Uterus (tissue), 4 donors: ENCODE measurements at places on chromosomes 13 and 19. TPM values are rescaled to one million over a fixed set of nuclear protein-coding genes. Genes with fewer than 3 reads are reported as not detected.

The CEACAM3 gene
- total RNA-seq: not detected

The RBM26 gene
- total RNA-seq: 83.8 TPM

- H3K27me3 ChIP-seq: peaks cover 10% of the 10 kb centered on the region
- H3K4me1 ChIP-seq: peaks cover 17% of the 10 kb centered on the region
- no peak overlapping the region for H3K27ac ChIP-seq
- peak overlapping the region; percentile 44 for H3K4me3 ChIP-seq
Measured at GRCh38 chr19:7868326-7868670, 5.9 kb downstream of the PRR36 start.

GRCh38 chr19:46839752-46840497, 10.7 kb downstream of the AP2S1 start:
- no peaks in the 10 kb centered on the region for H3K27me3 ChIP-seq
- no peaks in the 10 kb centered on the region for H3K4me1 ChIP-seq
- H3K27ac ChIP-seq: peak overlapping the region; percentile 39
- H3K36me3 ChIP-seq: no peaks in the 10 kb centered on the region
- no peak overlapping the region for H3K4me3 ChIP-seq

DNA sequence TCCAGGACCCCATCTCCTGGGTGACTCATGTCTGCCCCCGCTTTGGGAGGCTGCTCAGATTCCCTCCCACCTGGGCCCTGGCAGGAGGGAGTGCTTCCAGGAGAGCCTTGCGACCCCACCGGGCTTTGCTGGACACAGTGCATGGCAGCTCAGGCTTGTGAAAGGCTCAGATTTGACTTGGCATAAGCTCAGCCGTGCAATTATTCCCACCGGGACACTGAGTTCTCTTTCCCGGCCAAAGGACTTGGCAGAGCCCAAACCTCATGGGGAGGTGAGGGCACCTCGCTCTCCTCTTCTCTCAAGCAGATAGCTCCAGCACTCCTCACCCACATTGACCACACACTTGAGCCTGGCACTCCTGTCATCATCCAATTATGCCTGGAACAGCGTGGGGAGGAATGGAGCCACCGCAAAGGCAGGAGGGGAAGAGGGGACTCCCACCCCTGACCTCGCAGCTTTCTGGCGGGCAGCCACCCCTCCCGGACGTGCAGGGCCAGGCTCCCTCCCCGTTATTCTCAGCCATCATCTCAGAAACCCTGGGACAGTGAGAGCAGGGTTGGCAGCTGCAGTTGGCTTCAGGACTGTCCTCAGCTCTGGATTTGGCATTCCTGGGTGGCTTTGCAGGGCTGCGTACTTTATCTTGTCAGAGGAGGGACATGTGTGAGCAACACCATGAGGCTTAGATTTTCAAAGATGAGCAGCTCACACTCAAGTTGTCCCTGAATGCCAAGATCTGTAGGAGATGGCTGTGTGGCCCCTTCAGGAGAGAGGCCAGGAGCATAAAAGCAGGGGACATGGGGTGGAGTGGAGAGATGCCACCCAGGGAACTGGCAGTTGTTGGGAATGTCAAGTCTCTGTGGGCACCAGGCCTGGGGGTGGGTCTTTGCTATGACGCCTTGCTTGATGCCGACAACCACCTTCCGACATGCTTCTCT, 306.2 kb downstream of the TEX29 start:
- no peaks in the 10 kb centered on the region for H3K4me1 ChIP-seq
- H3K36me3 ChIP-seq: no peaks in the 10 kb centered on the region
- DNase-seq: no peak
- no peak overlapping the region for H3K27ac ChIP-seq
- H3K27me3 ChIP-seq: no peaks in the 10 kb centered on the region

DNA sequence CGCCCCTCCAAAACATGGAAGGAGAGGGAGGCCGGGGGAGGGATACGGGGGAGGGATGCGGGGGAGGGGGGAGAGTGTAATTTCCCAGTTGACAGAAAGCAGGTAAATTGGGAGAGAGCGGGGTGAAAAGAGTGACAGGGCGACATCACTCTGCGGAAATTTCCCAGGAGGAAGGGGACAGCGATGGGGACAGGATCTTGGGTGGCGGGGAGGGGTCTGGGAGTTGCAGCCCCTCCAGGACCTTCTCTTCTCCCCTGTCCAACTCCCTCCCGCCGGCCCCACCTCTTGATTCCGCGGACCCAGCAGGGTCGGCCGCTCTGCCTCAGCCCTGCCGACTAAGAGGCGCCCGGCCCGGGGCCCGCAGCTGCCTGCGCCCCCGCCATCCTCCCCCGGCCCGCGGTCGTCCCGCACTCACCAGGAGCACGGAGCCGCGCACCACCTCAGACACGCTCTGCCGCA, 108.0 kb upstream of the DOCK9 start:
- no peaks in the 10 kb centered on the region for H3K4me1 ChIP-seq
- DNase-seq: no peak
- H3K27ac ChIP-seq: peak overlapping the region; percentile 71

GRCh38 chr19:12828494-12828893, 5.9 kb downstream of the RTBDN start:
- no peak overlapping the region for H3K27ac ChIP-seq
- peaks cover 61% of the 10 kb centered on the region for H3K27me3 ChIP-seq
- no peak overlapping the region for H3K4me3 ChIP-seq
- no peaks in the 10 kb centered on the region for H3K36me3 ChIP-seq
- no peak for DNase-seq

The IGFL1 gene
- total RNA-seq: not detected

DNA sequence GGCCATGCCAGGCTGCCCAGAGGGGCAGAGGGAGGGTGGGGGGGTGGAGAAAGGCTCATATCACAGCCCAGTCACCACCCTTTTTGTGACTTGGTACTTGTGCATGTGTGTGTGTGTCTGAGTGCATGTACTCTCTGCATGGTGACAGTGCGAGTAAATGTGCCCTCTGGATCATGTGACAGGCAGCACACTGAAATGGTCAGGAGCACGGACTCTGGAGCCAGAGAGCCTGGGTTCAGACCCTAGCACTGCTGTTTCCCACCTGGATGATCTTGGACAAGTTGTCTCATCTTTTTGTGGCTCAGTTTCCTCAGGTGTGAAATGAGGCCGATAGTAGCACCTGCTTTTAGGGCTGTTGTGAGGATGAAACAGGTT, 2.0 kb downstream of the CIC start:
- no peak for DNase-seq
- H3K36me3 ChIP-seq: no peaks in the 10 kb centered on the region
- H3K4me3 ChIP-seq: peak overlapping the region; percentile 75
- peak overlapping the region; percentile 95 for H3K27ac ChIP-seq

- DNase-seq: no peak
- no peaks in the 10 kb centered on the region for H3K27me3 ChIP-seq
- H3K4me3 ChIP-seq: no peak overlapping the region
- H3K4me1 ChIP-seq: no peaks in the 10 kb centered on the region
- no peak overlapping the region for H3K27ac ChIP-seq
Measured at GRCh38 chr19:45114116-45114515, 21.1 kb downstream of the PPP1R37 start.

The HS6ST3 gene
- 3.8 TPM for total RNA-seq

- peaks cover 8% of the 10 kb centered on the region for H3K4me1 ChIP-seq
- H3K27me3 ChIP-seq: no peaks in the 10 kb centered on the region
- H3K36me3 ChIP-seq: no peaks in the 10 kb centered on the region
- no peak for DNase-seq
- H3K4me3 ChIP-seq: peak overlapping the region; percentile 68
Measured at GRCh38 chr19:46715620-46715974, 1.3 kb downstream of the PRKD2 start.

The SYNGR4 gene
- not detected for total RNA-seq

The ZNF667 gene
- 20.7 TPM for total RNA-seq

- no peaks in the 10 kb centered on the region for H3K27me3 ChIP-seq
- H3K27ac ChIP-seq: peak overlapping the region; percentile 53
- peak; percentile 59 for DNase-seq
Measured at GRCh38 chr19:22617614-22618320, 16.4 kb upstream of the ZNF492 start.

The TUBB4A gene
- total RNA-seq: 4.4 TPM

DNA sequence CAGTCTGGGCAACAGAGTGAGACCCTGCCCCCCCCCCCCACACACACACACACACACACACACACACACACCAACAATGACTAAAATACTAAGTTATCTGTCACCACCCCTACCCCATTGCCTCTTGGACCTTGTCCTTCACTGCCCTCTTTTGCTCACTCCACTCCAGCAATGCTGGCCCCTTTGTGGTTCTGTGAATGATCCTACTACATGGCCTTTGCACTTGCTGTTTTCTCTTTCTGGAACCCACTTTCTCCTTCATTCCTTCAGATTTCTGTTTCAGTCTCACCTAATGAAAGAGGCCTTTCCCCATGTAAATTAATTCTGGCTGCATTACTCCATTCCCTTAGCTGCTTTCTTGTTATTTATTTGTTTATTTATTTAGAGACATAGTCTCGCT, 2.5 kb upstream of the SAMD4B start:
- no peak overlapping the region for H3K27ac ChIP-seq
- H3K4me3 ChIP-seq: no peak overlapping the region
- peaks cover 7% of the 10 kb centered on the region for H3K4me1 ChIP-seq
- no peaks in the 10 kb centered on the region for H3K27me3 ChIP-seq
- no peak for DNase-seq

GRCh38 chr19:14112809-14113385, 4.7 kb downstream of the PRKACA start:
- H3K27ac ChIP-seq: peak overlapping the region; percentile 90
- peak; percentile 63 for DNase-seq
- no peaks in the 10 kb centered on the region for H3K36me3 ChIP-seq

DNA sequence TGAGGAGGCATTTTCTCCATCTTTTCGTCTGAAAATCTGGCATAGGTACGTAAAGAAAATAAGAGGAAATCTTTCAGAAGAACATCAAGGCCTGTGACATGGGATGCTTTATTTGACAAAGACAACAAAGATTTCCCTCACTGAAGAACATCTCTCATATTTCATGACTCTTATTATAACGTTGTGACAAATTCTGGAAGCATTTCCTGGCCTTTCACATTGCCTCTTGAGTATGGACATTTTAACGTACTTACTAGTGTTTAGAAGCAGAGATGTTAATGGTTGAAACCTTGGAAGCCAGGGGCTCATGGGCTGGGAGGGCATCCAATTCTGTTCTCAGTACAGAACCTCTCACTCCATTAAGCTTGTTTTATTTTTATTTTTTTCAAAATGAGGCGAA, 210.8 kb downstream of the DCT start:
- no peaks in the 10 kb centered on the region for H3K27me3 ChIP-seq
- DNase-seq: no peak
- H3K36me3 ChIP-seq: no peaks in the 10 kb centered on the region
- no peaks in the 10 kb centered on the region for H3K4me1 ChIP-seq
- no peak overlapping the region for H3K27ac ChIP-seq
- H3K4me3 ChIP-seq: no peak overlapping the region

DNA sequence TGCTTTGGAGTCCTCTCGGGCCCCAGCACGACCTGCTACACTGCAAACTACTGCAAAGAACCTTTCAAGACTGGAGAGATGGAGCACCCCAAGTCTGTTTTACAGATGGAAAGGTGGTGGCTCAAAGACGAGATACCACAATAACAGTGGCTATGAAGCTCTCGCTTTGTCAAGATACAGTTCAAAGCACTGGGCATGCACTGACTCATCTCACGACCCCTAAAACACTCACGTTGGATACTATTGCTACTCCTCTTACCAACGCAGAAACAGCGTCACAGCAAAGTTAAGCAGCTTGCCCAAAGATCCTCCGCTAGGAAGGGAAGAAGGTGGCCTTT, 24.0 kb upstream of the LAIR1 start:
- no peaks in the 10 kb centered on the region for H3K4me1 ChIP-seq
- no peak for DNase-seq
- H3K27ac ChIP-seq: no peak overlapping the region
- H3K4me3 ChIP-seq: no peak overlapping the region

DNA sequence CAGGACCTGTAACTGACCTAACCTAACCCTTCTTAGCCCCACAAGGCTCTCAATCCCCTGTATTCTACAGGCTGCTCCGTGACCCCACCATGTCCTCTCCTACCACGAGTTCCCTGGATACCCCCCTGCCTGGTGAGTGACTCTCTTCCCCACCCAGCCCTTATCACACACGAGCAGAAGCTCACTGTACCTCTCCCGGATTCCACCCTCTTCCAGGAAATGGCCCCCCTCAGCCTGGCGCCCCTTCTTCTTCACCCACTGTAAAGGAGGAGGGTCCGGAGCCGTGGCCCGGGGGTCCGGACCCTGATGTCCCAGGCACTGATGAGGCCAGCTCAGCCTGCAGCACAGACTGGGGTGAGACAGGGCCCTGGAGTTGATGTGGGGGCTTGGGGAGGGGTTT, 1.3 kb downstream of the NR1H2 start:
- no peaks in the 10 kb centered on the region for H3K27me3 ChIP-seq
- H3K27ac ChIP-seq: peak overlapping the region; percentile 100
- peak overlapping the region; percentile 91 for H3K4me3 ChIP-seq
- no peaks in the 10 kb centered on the region for H3K36me3 ChIP-seq
- no peaks in the 10 kb centered on the region for H3K4me1 ChIP-seq
- no peak for DNase-seq

- no peak for DNase-seq
- no peak overlapping the region for H3K4me3 ChIP-seq
- no peaks in the 10 kb centered on the region for H3K27me3 ChIP-seq
Measured at GRCh38 chr13:41546372-41547190, 89.2 kb downstream of the RGCC start.

DNA sequence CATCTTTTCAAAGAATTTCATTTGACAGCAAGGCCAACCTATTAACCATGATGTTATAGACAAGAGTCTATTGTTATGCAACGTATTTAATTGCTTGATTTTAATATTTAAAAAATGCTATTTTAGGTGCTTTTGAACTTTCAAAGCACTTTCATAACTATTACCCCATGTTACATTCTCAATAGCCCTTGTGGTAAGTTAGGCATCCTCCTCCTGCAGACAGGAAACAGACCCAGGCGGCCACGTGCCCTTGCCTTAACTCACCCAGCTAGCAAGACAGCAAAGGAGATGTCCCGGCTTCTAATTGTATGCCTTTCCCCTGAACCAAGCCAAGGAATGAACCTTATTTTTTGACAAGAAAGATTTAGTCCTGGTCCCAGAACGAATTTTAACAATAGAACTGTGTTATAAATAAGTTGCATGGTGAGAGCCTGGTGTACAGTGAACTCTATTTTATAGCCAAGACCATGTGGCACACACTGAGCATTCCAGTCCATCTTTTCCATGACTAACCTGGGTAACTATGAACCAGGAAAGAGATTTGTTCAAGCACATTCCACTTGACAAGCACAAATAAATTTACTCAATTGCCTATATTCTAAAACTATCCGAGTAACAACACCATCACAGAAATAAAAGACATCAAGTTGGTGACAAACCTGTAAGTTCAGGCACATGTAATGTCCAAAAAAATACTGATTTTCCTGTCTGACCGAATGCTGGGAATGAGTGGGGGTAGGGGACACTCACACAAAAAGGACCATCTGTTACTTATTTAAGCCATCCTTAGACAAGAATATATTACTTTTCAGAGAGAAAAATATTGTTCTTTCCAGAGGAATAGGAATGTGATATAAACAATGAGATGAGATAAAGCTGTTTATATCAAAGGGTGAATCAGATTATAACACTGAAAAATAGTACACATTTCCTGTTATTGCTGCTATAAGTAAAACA, 163.0 kb downstream of the EFNB2 start:
- H3K4me1 ChIP-seq: no peaks in the 10 kb centered on the region
- no peaks in the 10 kb centered on the region for H3K36me3 ChIP-seq
- H3K27ac ChIP-seq: no peak overlapping the region
- DNase-seq: no peak

The CCNA1 gene
- total RNA-seq: not detected
